Placental epithelial cell (primary cell): ENCODE measurements at places on chromosomes 16 and 17. TPM values are rescaled to one million over a fixed set of nuclear protein-coding genes. Genes with fewer than 3 reads are reported as not detected.

Gene ADAD2
- under 0.01 TPM in 1 of 2 replicates, not detected in the other for total RNA-seq

Gene PIRT
- total RNA-seq, result not detected in 2 replicates

Gene IFI35
- 8.2 and 8.5 TPM in 2 replicates for total RNA-seq

Gene SECTM1
- total RNA-seq, result 0.65 and 11.0 TPM in 2 replicates

Gene RRAD
- total RNA-seq, result 0.39 and 22.0 TPM in 2 replicates

Gene CCDC47
- total RNA-seq, result 35.4 and 40.4 TPM in 2 replicates
